ENCODE measurements at places on chromosomes 16 and 17. TPM values are rescaled to one million over a fixed set of nuclear protein-coding genes. Genes with fewer than 3 reads are reported as not detected.

B3GNT9 gene
- 4.9 TPM for total RNA-seq

RTN4RL1 gene
- 1.1 TPM for total RNA-seq

NPB gene
- total RNA-seq: 0.51 TPM

NECAB2 gene
- not detected for total RNA-seq

GRCh38 chr16:12458591-12459358 is 344.9 kb downstream of the CPPED1 start:
- peak; percentile 25 for DNase-seq

DNA sequence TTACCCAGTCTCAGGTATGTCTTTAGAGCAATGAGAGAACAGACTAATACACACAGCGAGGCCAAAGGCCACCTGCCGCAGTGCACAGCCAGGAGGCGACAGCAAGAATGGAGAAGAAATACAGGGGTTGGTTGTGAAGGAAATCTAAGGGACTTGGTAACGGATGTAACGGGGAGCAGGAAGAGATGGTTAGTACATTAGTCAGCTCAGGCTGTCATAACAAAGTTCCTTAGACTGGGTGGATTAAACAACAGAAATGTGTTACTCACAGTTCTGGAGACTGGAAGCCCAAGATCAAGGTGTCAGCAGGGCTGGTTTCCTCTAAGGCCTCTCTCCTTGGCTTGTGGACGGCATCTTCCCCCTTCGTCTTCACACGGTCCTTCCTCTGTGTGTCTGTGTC is 47.1 kb downstream of the TVP23C start:
- no peak for DNase-seq

DNA sequence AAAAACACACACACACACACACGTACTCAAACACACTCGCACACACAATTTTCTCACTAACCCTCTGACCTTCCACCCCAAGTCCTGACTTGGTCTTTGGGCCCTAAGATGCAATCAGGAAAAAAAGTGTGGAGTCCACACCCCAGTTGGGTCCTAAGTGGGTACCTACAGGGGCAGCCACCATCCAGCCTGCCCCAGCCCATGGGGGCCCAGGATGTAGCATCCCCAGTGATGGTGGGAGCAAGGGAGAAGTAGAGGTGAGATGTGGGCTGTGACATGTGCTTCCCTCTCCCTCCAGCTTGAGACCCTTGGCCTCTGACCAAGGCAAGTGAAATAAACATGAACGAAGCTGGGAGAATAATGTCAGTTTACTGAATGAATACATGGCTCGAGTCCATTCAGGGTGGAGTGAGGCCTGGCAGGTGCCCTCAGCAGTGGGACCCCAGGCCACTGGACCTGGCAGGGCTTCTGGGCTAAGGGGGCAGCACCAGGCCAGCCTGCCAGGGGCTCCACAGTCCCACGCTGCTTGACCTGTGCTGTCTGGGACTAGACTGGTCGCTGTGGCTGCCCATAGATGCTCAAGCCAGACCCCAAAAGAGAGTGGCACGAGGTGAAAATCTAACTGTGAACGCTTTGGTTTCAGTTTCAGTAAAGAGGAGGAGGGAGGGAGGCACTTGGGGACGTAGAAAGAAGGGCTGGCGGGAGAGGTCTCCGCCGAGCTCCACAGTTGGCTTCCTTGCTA is 73.7 kb downstream of the MRC2 start:
- no peak for DNase-seq

- DNase-seq: no peak
Observed at GRCh38 chr17:72358465-72358864, 237.6 kb downstream of the SOX9 start.

DNA sequence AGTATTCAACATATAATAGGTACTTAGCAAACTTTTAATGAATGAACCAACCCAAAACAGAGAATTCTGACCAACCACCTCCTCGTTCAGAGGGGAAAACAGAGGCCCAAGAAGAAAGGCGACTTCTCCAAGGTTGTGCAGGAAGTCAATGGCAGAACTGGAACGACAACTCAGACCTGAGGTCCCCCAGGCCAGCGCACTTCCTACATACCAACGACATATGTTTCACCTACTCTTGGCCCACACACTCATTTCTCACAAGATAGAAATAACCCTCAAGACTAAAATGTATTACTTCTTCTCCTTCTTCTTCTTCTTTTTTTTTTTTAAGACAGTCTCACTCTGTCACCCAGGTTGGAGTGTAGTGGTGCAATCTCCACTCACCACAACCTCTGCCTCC is 14.4 kb downstream of the CHCT1 start:
- DNase-seq: no peak

DNA sequence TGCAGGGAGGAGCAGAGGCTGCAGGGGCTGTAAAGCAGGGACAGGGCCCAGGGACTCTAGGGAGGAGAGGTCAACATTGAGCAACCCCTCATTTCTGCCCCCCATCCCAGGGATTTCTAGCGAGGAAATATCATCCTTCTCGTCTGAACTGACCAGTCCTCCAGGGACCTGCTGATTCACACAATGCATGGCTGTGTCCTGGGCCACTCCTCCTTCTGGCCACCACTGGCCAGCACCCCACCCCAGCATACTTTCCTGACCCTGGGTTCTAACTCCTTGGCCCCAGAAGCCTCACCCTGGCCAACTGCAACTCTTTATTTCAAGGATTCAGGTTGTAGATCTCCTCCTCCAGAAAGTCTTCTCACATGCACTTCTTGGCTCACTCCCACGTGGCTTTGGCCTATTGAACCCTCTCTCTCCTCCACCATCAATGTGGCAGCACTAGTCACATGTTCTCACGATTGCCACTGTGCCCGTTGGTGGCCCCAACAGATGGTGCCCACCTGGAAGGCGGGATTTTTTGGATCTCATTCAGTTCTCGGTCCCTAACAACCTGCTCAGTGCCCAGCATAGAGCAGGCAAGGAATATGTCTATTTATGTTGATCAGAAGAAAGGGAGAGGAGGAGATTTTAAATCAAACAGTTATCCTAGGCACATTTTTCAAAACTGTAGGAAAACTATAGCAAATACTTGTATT is 41.5 kb downstream of the CUEDC1 start:
- no peak for DNase-seq

GRCh38 chr17:80423536-80424225 is 8.7 kb downstream of the ENDOV start:
- DNase-seq: no peak

- no peak for DNase-seq
Observed at GRCh38 chr16:68752602-68753001, 15.5 kb downstream of the CDH1 start.

DNA sequence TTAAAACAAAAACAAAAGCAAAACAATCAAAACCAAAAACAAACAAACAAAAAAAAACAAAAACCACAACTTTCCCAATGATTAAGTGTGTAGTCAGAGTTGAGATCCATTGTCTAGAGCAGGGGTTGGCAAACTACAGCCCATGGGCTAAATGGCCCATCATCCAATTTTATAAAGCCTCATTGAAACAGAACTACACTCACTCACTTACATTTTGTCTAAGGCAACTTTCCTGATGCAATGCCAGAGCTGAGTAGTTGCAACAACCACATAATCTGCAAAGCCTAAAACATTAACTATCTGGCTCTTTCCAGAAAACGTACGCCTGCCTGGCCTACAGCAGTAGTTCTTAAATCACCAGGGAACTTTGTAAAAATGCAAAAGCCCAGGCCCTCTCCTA is 124.1 kb downstream of the SOX9 start:
- DNase-seq: no peak

- no peak for DNase-seq
Observed at GRCh38 chr17:18368946-18369345, 5.6 kb upstream of the SHMT1 start.

Data from T-cell (primary cell).